ENCODE measurements at places on chromosomes 5 and 9.
A peak's percentile ranks its signal among the peaks of the same experiment; 100 is the strongest.

DNA sequence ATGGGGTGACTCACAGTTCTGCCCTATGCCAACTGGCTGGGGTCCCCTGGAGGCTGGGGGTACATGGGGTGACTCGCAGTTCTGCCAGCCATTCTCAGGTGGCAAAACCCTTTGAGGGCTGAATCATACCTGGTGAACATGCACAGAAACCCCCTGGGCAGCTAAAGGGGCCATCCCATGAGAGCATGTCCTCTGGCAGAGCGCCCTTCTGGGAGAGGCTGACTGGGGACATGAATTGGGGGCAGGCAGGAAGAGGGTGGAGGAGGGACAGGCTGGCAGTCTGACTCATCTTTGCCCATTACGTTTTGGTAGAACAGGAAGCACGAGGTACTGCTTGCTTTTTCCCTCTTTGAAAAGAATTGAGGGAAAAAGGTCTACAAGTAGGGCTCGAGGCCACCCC is 16.7 kb downstream of the TRAF1 start:
- DNase-seq, result no peak

DNA sequence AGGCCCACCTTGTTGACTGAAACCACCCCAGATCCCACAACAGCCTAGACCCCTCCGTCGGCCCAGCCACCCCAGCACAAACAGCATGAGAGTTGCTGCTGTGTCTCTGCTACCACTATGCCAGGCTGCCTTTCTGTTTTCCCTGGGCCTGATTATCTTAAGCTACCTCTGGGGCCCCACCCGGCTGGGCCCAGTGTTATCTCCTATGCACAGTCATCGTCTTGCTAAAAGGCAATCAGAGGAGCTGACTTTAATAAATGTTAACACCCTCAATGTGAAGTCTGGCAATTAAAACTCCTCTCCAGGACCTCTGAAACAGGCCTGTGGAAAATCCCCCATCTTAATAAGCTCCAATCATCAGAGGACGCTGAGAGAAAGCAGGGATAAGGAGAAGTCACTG is 144.9 kb downstream of the FAM114A2 start:
- no peak for DNase-seq

GRCh38 chr5:169805527-169805934 is 168.5 kb downstream of the DOCK2 start:
- DNase-seq, result peak; percentile 45

- DNase-seq, result no peak
These were observed 1039.2 kb upstream of the CDH9 start for GRCh38 chr5:28077291-28078240.

- DNase-seq, result no peak
These were observed 76.4 kb downstream of the MED27 start for GRCh38 chr9:132003319-132003704.

GRCh38 chr5:67021521-67021920 is 175.1 kb downstream of the CD180 start:
- no peak for DNase-seq

- no peak for DNase-seq
These were observed 160.8 kb downstream of the TSSK1B start for GRCh38 chr5:113273948-113274347.

GRCh38 chr5:65791712-65792673 is 70.0 kb downstream of the NLN start:
- no peak for DNase-seq

- DNase-seq, result no peak
These were observed 10.8 kb upstream of the TTC39B start for GRCh38 chr9:15317836-15318235.

DNA sequence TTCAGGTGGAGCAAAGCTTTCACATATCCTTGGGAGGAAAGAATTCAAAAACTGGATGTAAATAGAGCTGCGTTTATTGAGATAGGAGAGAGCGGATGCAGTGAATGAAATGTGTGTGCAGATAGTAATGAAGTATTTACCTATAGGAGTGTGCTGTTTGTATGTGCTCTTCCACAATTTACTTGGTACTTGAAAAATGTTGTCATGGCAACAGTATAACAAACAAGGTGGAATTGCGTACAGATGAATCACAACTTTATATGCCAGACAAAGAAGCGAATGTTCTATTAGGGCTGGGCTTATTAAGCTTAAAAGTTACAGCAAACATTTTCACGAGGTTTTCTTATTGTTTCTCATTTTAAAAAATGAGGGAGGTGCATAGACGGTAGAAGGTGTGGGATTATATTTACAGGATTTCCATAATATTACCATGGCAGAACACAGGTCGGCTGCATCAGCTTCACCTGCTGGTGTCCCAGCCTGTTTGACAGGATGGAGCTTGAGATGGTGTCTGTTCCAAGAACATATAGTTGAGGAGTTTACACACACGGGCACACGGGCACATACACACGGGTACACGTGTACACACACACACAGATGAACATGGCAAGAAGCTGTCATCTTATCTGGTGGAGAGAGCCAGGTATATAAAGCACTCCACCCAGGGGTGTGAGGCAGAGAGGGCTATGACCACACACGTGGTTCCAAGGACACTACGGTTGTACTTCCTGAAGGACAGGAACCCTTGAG is 155.7 kb downstream of the RMI1 start:
- no peak for DNase-seq
